ENCODE measurements at places on chromosomes 3 and 15.

DNA sequence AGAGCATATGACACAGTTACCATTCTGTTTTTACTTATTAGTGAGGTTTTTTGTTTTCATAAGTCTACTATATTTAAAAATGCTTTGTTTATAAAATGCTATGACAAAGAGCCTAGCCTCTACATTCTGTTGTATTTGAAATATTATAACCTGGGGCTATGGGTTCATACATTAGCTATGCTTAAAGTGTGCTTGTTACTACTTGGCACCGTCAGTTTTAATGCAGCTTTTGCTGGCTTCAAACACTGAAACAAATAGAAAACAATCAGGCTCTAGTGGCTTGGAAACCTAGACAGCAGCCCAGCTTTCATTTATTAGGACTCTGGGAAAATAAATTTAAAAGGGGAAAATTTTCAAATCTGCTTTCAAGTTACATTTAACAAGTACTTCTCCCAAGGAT, 635.9 kb downstream of the CADM2 start:
- peak; percentile 67 for DNase-seq

GRCh38 chr3:69934398-69934797, 65.1 kb upstream of the SAMMSON start:
- DNase-seq = no peak

GRCh38 chr3:111070772-111071256, 802 bp upstream of the NECTIN3 start:
- DNase-seq = peak; percentile 44

GRCh38 chr3:23161896-23162570, 41.1 kb upstream of the UBE2E2 start:
- peak; percentile 86 for DNase-seq

DNA sequence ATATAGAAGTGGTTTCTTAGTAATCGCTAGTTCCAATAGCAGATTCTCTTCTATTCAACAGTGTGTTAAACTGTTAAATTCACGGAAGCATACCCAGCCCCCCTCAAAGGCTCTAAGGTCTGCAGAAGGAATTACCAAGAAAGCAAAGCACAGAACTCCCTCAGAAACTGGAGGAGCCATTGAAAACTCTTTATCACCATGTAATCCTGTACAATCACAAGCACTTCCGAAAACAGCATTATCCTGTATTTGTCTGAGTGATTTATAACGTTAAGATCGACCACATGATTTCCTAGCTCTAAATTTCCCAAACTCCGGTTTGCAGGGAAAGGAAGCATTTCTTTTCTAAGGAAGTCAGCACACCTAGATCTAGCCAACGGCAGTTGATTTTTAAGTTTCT, 20.0 kb downstream of the MYO1E start:
- no peak for DNase-seq

All from trophoblast cell (in vitro differentiated cells and primary cell).